Pulmonary artery endothelial cell (primary cell): ENCODE measurements at places on chromosomes 6 and 20.

DNA sequence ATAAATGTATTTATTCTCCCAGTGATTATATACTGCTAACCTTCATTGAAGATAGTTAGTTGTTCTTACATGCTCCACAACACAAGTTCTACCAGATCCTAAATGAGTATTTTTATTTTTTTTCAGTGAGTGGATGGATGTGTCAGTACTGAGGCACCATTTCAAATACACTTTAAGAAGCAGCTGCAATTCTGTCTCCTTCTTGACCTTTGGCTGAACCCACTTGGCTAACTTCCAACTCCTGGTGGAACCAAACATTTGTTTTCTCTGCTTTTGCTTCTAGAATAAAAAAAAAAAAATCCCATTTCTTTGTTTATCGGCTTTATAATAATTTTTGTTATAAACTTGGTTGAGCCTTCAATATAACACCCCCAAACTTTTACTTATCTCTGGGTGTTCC, 458.3 kb upstream of the MAP3K7 start:
- no peak for DNase-seq

DNA sequence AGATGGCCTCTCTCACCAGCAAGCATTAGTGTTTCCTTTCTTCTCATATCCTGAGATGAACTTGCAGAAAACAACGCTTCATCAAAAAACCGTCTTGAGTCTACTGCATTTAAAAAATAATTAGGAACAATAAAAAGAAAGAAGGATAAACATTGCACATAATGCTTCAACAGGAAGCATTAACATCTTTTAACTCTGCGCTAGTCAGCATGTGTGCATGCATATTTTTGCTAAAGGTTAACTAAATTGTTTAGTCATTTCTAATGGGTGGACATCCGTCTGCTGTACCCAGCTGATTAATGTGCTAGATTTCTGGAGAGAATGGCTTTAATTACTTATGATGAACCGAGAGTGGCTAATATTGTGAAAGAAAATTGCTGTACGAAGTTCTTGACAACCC, 349.3 kb downstream of the SOX4 start:
- no peak for DNase-seq

- DNase-seq, result no peak
Observed at GRCh38 chr20:49427751-49428518, 54.5 kb downstream of the KCNB1 start.

DNA sequence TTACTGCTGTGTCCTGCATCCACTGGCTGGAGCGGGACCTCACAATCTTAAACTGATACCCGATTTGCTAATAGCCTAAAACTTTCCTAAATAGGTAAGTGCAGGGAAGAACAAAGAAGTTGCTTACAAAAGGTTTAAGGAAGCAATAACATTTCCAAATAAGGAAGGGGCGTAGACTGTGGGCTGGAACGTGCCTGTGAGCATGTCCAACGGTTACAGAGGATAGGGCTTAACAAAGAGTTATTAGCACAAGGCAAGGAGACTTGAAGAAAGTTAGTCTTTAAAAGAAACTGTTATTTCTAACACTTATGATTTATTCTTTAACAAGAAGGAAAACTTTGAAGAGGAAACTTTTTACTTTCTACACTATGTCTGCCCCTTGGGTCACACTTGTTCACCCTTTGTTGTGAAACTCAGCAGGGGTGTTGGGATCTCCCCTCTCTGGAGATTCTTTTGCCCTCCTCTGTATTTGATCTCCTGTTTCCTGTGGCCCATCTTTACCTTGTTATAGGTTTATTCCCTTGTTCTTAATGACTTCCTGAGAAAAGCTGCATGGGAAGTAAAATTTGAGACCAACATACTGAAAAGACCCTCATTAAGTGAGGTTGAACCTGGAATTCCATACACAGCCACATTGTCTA, 28.7 kb downstream of the KAT14 start:
- no peak for DNase-seq

GRCh38 chr6:34985236-34985635, 96.2 kb downstream of the ANKS1A start:
- DNase-seq, result no peak

GRCh38 chr6:55208478-55209458, 34.5 kb downstream of the HCRTR2 start:
- no peak for DNase-seq

- no peak for DNase-seq
Observed at GRCh38 chr6:52522151-52522626, 54.7 kb downstream of the TRAM2 start.

GRCh38 chr6:144753023-144753705, 468.0 kb downstream of the UTRN start:
- DNase-seq, result no peak

- no peak for DNase-seq
Observed at GRCh38 chr20:991850-992249, 10.3 kb downstream of the RSPO4 start.

DNA sequence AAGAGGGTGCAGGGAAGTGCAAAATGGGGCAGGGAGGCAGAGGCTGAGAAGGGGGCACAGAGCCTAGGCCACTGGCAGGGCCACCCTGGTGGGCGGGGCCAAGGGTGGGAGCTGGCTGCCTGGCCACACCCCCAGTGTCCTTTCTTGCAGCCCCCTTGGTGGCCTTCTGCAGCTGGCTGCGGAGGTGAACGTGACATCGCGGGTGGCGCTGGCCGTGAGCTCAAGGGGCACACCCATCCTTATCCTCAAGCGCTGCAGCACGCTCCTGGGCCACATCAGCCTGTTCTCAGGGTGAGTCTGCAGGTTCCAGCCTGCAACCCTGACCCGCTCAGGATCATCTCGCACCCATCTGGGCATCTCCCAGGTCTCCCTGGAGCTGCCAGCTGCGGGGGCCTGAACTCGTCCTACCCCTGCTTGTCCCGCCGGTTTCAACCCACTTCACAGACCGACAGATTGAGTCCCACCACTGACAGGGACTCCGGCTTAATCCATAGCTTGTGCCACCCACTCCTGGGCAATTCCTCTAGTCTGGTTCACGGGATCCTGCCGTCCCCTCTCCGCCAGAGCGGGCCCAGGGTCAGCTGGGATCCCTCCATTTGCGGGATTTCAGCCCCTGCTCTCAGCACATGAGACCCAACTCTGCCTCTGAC, 6.2 kb downstream of the BPIFB3 start:
- DNase-seq, result no peak

DNA sequence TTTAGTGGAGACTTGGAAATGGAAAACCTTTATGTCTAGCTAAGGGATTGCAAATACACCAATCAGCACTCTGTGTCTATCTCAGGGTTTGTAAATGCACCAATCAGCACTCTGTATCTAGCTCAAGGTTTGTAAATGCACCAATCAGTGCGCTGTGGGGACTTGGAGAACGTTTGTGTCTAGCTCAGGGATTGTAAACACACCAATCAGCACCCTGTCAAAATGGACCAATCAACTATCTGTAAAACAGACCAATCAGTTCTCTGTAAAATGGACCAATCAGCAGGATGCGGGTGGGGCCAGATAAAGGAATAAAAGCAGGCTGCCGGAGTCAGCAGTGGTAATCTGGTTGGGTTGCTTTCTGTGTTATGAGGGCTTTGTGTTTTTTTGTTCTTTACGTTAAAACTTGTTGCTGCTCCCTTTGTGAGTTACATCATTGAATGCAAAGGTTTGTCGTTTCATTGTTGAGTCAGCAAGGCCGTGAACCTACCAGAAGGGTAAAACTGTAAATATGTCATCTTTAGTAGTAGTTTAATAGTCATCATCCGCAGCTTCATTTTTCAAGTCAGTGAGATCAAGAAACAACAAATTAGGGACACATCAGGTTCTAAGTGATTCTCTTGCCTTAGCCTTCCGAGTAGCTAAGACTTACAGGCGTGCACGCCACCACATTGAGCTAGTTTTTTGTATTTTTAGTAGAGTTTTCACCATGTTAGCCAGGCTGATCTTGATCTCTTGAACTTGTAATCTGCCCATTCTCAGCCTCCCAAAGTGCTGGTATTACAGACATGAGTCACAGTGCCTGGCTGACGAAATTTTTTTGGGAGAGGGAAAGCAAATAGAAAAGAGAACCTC, 22.7 kb upstream of the NUP153 start:
- DNase-seq, result no peak

DNA sequence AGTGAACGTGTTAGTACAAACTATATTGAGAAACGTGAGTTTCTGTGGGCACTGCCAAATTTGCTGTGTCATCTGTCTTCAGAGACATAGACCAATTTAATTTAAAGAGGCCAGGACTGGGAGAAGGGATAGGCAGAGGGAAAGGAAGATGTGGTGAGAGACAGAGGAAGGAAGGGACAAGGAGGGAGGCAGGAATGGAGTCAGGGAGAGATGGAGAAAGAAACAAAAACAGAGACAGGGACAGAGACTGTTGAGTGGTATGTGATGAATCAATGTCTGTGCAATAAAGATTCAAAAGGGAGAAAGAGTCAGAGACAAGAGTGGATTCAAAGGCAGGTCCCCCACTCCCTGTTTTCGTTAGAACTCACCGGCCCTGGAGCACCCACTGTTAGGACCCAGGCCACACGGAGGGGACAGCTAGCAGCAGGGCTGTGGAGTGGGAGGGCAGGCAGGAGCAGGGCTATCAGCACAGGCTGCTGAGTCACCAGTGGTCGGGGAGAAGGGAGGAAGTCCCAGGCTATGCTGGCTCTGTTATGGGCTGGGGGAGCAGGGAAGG, 51.6 kb upstream of the CHD6 start:
- DNase-seq, result no peak

- no peak for DNase-seq
Observed at GRCh38 chr20:48826069-48826468, 1.7 kb downstream of the PREX1 start.

GRCh38 chr6:140586426-140587061, 1212.1 kb upstream of the CITED2 start:
- no peak for DNase-seq

DNA sequence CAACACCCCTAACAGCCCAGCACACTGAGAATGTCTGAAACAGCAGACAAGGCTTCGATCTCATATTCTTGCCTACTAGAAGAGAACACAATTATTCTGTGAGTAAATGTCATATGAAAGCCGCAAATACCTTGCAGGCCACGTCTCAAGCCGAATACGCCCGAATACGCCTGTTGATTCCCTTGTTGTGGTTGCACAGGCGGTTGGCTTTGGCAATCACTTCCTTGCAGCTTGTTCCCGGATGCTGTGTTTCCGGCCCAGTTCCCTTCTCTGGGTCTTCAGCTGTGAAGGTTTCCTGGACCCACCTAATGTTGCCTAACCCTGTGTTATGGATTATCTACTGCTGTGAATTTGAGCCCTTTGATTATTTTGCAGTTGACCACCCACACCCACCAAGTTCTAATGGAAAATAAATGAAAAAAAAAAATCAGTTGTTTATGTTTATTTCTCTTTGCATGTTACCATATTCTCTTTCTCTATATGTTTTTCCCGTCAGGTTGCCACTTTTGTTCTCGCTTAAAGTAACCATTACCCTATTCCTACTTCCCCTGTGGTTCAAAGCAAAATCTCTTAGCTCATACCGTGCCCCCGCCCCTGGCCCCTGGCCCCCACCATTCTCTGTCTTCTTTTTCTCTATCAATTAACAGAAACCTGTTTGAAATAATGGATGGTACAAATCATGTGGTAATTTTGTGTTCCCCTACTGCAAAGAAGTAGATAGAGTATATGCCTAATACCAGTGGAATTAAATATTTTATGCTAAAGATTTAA, 172.4 kb downstream of the ADGB start:
- peak; percentile 24 for DNase-seq

DNA sequence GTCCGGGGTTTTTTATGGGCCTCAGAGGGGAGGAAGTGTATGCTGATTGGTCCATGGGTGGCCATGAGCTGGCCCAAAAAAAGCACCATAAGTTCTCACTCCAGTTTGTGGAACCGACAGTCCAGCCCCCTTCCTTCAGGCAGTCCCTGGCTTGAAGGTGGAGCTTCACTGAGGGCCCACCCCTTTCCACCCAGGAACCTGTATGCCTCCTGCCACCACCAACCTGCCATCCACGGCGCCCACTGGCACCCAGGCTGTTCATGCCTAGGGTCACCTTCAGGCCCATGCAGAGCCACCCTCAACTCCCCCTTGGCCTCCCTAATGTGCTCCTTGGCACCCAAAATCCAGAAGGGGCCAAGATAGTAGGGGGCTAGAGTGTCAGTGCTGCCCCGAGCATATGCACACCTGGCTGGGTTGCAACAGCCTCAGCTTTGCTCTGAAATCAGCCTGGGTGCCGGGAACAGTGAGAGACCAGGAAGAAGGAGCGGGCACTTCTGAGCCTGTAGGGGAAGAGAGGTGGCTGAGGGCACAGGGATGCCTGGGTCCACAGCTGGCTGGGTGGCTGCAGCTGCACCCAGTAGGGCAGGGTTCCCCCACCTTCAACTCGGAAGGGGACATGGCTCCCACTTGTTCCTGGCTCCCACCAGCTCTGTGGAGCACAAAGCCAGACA, 292.4 kb downstream of the ARHGAP18 start:
- no peak for DNase-seq

- DNase-seq, result no peak
Observed at GRCh38 chr6:168088161-168089053, 9.4 kb upstream of the FRMD1 start.

DNA sequence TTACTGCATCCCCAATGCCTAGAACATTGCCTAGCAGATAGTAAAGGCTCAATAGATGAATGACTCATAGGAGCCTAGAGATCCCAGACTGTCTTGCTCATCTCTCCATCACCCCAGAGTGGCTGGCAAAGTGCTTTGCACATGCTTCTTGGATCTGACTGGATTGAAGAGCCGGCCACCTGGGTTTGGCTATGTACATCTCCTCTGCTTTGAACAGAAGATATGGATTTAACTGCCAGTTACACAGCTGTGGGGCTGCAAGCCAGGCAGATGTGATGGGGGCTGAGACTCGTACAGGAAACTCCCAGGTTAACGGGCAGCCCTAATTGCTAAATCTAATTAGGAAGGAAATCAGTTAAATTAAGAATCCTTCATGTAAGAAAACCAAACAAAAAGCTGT, 28.6 kb downstream of the MYLIP start:
- DNase-seq, result no peak

DNA sequence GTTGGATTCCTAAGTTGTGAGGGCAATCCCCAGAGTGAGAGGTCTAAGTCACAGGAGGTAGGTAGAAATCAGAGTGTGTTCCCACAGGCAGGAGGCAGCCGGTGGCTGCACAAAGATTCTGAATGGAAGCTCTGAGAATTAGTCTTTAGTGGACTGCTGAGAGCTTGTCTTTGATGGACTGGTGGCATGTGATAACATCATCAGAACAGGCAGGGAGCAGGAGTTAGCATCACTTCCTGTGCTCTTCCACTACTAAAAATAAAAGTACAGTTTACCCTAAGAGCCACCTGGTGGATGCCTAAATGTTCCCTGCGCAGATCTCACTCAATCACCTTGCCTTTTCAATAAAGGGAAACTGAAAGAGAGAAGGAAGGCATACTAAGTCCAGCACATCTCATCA, 294.6 kb upstream of the POU3F2 start:
- DNase-seq, result no peak

DNA sequence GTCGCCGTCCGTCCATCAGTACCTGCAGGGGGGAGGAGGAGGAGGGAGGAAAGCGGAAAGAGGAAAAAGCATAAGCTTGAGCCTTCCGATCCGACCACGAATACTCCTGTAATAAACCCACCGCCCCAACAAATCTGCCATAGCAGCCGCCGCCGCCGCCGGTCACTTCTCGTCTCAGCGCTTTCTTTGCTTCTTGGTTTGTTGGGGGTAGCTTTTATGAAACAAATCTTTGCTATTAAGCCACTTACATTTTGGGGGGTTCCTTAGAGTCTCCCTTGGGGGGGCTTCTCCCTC, 277 bp downstream of the ADGRB3 start:
- no peak for DNase-seq

- DNase-seq, result no peak
Observed at GRCh38 chr6:111461860-111462259, 21.2 kb downstream of the REV3L start.
